WTC11 (cell line): ENCODE measurements at places on chromosomes 5 and 9. TPM values are rescaled to one million over a fixed set of nuclear protein-coding genes. Genes with fewer than 3 reads are reported as not detected.

Gene SARDH
- 8.5 to 15.2 TPM (median 13.7 TPM) in 3 replicates for total RNA-seq

Gene MLANA
- total RNA-seq: not detected in 3 replicates

Gene ZNF366
- total RNA-seq: not detected in 3 replicates

Gene LCN1
- total RNA-seq: not detected in 3 replicates

Gene HSPB3
- not detected in 3 replicates for total RNA-seq

Gene RMRP
- total RNA-seq: 23,577 to 25,958 TPM (median 25,042 TPM) in 3 replicates

Gene FAM151B
- 0.48 to 0.94 TPM (median 0.62 TPM) in 3 replicates for total RNA-seq

Gene HAPLN1
- 5.3 to 9.4 TPM (median 7.6 TPM) in 3 replicates for total RNA-seq

Gene SURF2
- 26.3 to 33.3 TPM (median 28.8 TPM) in 3 replicates for total RNA-seq

Gene PNPLA7
- total RNA-seq: 1.3 to 1.6 TPM (median 1.6 TPM) in 3 replicates

Gene SPAG8
- total RNA-seq: 0.16 to 0.72 TPM (median 0.50 TPM) in 3 replicates

Gene OTP
- not detected in 3 replicates for total RNA-seq

Gene PHF24
- 0.34 to 0.59 TPM (median 0.53 TPM) in 3 replicates for total RNA-seq

Gene CKMT2
- 1.8 to 3.1 TPM (median 2.4 TPM) in 3 replicates for total RNA-seq

Gene GDF9
- total RNA-seq: 0.34 to 0.42 TPM (median 0.37 TPM) in 3 replicates

Gene LRRC14B
- 0.11 TPM in 1 of 3 replicates, not detected in the others for total RNA-seq

Gene ZER1
- 20.6 to 24.5 TPM (median 23.8 TPM) in 3 replicates for total RNA-seq

Gene PRRT1B
- 0.48 to 1.2 TPM (median 0.78 TPM) in 3 replicates for total RNA-seq

Gene GPR151
- total RNA-seq: not detected in 3 replicates

Gene CNTNAP3
- 4.6 to 7.9 TPM (median 4.8 TPM) in 3 replicates for total RNA-seq

Gene CMBL
- total RNA-seq: 26.7 to 34.0 TPM (median 27.7 TPM) in 3 replicates

Gene AGXT2
- not detected in 3 replicates for total RNA-seq

Gene SLC28A3
- total RNA-seq: 0.05 TPM in 2 of 3 replicates, not detected in the other

Gene PCDHA10
- total RNA-seq: 10.8 to 12.0 TPM (median 11.6 TPM) in 3 replicates
